ENCODE measurements at places on chromosomes 1 and 21.

DNA sequence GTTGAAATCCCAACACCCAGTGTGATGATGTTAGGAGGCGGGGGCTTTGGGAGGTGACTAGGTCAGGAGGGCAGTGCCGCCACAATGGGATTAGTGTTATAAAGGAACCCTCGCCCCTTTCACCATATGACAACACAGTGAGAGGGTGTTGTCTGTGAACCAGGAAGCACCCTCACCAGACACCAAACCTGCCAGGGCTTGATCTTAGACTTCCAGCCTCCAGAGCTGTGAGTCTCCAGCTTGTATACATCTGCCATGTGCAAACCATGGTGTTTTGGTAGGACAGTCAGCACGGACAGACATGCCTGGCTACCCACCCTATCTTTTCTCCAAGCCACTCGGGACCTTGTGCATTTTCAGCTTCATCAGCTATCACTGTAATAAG lies 4.0 kb downstream of the TRIM11 start:
- no peak for DNase-seq

- DNase-seq = no peak
Observed at GRCh38 chr21:35395728-35396127, 346.6 kb upstream of the RUNX1 start.

DNA sequence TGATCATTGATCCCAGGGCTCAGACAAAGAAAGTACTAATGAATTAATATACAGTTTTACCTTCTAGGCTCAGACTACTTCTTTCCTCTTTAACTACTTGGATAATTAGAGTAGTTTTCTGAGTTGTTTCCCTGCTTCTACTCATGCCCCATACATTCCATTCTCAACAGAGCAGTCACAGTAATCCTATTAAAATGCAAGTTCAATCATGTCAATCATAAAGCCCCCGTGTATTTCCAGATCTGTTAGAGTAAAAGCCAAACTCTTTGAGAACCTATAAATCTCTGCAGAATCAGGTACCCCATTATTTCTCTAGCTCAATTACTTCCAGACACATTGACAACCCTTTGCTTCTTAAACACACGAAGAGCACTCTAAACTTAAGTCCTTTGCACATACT lies 242.1 kb upstream of the PRMT6 start:
- DNase-seq = no peak

DNA sequence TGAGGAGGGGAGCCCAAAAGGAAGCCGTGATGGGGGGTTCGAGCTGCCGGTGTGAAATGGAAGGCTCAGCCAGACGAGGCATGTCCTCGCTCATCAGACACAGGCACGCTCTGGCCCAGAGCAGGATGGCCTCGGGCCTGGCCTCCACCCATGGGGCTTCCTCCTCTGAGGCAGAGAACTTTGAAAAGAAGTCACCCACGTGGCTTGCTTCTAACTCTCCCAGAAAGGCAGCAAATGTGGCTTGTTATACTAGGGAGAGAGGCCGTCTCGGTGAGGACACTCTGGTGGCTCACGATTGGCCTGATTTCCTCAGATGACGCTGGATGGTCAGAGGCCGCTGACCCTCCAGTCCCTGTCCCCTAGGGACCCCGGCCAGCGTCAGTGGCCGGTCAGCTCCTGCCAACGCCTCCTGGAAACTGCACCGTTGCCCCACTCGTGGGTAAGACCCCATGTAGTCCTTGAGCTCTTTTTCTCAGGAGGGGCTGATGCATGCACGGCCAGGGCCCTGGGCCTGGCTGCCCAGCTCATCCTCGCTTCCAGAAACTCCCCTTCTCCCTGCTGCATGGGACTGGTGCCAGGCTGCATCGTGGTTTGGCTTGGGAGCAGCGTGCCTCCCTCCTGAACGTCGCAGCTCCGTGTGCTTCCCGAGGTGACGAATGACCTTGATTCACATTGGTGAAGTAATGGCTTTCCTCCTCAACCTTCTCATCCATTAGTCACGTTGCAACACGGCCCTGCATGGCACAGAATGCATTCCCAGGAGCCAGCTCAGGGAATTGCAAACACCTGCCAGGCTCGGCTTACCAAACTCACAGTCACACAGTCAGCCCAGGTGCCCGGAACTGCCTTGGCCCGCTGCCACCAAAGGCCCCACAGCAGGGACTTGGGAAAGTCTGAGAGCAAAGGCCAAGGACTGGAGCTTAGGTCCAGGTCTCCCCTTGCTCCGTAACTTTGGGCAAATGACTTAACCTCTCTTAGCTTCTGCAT lies 58.8 kb downstream of the TOMM20 start:
- DNase-seq = no peak

DNA sequence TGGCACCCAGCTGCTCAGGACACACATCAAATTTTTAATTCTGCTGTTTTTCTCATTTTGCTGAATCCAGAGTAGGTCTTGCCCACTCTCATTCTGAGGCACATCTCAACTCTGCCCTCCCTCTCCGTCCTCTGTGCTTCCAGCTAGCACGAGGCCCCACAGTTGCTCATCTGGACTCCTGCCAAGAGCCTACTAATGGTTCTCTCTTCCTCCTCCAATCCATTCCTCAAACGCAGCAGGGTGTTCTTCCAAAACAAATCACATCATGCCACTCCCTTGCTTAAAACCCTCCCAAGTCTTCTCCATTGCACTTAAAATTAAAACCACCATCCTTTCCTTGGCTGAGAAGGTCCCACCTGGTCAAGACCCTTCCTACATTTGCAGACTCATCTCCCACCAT lies 49.8 kb upstream of the SCAF4 start:
- no peak for DNase-seq

DNA sequence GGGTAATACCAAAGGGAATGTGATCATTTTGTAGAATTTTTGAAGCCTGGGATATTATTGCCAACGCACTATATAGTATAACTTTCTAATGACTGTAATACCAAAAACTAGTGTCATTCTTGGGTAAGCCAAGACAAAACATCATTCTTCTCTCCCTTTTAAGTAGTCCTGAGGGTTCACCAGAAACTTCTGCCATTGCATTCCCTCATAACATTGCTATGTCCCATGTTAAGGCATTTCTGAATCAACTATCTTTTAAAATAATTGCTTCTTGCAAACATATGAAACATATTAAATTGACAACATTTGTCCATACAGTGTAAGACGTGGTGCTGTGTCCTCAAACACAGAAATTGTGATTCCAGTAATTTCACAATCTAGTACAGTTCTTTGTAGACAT lies 29.9 kb upstream of the C1orf21 start:
- no peak for DNase-seq

GRCh38 chr21:39527664-39528381 lies 76.1 kb downstream of the SH3BGR start:
- DNase-seq = no peak

DNA sequence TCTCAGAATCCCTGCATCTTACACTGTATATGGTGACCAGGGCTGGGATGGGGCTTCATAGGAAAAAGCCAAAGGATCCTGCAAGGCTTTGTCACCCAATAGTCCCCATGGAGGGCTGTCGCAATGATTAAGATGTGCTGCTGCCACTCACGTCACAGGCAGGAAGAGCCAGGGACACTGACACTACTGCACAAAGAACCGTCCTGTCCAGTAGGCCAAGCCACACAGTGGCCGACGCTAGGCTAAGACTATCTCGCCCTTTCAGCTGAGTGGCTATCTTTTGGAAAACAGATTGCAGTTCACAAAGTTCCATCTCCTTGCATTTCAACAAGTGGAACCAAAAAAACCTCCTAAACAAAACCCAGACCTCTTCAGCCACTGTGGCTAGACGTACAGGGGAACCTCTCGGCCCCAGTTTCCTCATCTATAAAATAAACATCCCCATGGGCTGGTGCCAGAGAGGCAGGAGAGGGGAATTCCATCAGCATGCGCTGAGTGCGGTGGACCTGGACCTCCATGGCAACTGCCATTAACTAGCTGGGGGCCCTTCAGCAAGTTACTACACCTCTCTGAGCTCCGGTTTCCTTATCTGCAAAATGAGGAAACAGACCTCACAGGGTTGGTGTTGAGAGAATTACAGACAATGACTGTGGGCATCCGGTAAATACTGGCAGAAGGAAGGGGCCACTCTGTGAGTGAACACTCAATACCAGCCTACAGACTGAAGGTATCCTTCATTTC lies 8.7 kb downstream of the CAPZB start:
- DNase-seq = no peak

Measured in stimulated activated CD4-positive, alpha-beta T cell treated with anti-CD3 and anti-CD28 coated beads, Interleukin-1b, Interleukin-23, amount 100 ng/mL, for 1 hour (primary cell).